Renal cortical epithelial cell (primary cell): ENCODE measurements at places on chromosomes 16 and 17.
A peak's percentile ranks its signal among the peaks of the same experiment; 100 is the strongest.

DNA sequence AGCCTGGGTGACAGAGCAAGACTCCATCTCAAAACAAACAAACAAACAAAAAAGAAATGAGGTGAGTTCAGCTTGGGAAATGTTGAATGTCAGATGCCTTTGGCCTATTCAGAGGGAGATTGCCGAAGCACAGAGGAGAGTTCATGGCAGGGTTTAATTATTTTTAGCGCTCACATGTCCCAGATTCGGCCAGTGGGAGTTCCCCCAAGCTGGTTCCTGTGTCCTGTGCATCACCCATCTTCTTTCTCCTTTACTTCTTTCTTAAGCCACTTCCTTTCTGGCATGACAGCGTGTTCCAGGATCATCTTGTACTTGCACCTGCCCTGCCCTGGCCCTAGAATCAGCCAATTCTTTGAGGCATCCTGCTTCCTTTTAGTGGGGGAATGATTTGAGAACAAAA lies 9.2 kb downstream of the MPV17L start:
- DNase-seq, result peak; percentile 64

GRCh38 chr17:3795390-3796102 lies 5.4 kb downstream of the ITGAE start:
- DNase-seq, result peak; percentile 64

- DNase-seq, result no peak
Measured at GRCh38 chr17:61372436-61372835, 27.2 kb upstream of the TBX2 start.

GRCh38 chr17:55259684-55260111 lies 5.1 kb upstream of the HLF start:
- DNase-seq, result no peak

DNA sequence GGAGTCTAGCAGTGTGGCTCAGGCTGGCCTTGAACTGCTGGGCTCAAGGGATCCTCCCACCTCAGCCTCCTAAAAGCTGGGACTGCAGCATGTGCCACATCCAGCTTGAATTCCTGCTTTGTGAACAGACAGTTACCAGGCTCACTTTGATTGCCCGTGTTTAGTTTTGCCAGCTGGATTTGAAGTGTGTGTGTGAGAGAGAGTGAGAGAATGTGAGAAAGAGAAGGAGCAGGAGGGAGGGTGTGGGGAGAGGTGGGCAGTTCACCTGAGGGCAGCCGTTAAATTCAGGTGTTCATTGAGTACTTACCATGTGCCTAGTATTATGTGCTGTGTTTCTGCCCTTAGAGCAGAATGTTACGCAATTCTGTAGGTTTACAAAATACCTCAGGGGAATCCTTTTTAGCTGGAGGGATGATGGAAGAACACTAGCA lies 4.7 kb downstream of the DUSP14 start:
- DNase-seq, result peak; percentile 39

GRCh38 chr17:50182783-50183420 lies 17.1 kb downstream of the SGCA start:
- no peak for DNase-seq

- no peak for DNase-seq
Measured at GRCh38 chr17:72457712-72458111, 336.9 kb downstream of the SOX9 start.

GRCh38 chr16:56462064-56462796 lies 10.9 kb downstream of the OGFOD1 start:
- DNase-seq, result no peak

- DNase-seq, result no peak
Measured at GRCh38 chr16:21338537-21339268, 60.6 kb upstream of the CRYM start.

DNA sequence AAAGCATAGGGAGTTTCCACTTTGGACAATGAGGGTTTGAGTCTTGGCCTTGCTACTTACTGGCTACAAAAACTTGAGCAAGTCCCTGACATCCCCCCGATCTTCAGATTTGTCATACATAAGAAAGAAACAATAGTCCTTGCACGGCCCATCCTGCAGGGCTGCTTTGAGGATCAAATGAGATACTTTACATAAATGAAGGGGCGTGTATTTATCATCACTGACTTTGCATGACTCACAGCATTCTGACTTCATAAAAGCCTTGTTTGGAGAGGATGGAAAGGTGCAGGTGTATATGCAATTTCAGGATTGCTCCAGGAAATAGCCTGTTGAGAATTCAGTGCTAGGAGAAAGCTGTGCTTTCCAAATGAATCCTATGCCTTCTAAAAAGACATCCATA lies 465.0 kb upstream of the MAF start:
- no peak for DNase-seq

DNA sequence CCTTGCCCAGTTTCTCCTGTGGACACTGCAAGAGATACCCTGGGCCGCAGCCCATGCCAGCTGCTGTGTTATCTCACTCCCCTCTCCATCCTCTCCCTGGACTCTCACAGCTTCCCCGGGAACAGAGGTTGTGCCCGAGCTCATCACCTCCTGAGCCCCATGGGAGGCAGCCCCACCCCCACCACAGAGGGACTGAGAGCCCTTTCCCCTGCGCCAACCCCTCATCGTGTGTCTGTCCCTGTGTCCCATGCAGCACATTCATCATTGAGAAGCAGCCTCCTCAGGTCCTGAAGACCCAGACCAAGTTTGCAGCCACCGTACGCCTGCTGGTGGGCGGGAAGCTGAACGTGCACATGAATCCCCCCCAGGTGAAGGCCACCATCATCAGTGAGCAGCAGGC lies 12.7 kb downstream of the STAT5A start:
- no peak for DNase-seq
